ENCODE measurements at places on chromosomes 3 and 15.

DNA sequence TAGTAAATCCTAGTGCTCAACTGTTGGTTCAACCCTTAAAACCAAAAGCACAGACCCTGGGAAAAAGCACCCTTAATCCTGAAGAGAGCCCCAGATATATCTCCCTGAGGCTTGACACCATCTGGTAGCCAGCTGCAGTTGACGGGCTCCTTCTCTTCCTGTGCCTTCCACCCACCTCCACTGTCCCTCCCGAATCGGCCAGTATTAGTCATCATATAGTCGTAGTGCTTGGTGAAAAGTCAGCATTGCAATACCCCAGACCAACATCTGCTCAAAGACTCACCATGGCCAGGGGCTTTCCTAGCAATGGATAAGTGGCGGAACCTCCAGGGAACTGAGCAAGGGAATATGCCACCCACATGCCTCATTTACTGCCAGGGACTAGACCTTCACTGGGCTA is 125.6 kb upstream of the CRBN start:
- H3K36me3 ChIP-seq = peaks cover 10% of the 10 kb centered on the region
- H3K27me3 ChIP-seq = no peaks in the 10 kb centered on the region
- H3K27ac ChIP-seq = no peak overlapping the region

DNA sequence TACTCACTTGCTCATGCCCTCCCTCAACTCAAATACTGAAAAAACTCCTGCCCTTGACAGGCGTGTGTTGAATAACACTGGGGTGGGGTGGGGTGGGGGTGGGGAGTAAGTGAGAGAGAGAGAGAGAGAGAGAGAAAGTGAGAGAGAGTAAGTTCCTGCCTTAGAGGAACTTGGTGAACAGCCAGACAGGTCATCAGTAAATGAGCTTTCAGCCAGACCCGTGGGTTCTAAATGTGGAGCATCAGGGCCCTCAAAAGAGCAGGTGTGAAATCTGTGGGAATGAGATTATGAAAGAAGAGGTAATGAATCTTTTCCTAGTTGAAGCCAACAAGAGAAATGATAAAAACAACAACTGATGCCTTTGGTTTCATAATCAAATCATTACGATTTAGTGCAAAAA is 134.4 kb upstream of the FAM3D start:
- H3K27me3 ChIP-seq = peaks cover 4% of the 10 kb centered on the region
- H3K4me3 ChIP-seq = no peak overlapping the region
- no peaks in the 10 kb centered on the region for H3K4me1 ChIP-seq
- H3K27ac ChIP-seq = no peak overlapping the region
- DNase-seq = no peak
- H3K36me3 ChIP-seq = no peaks in the 10 kb centered on the region

DNA sequence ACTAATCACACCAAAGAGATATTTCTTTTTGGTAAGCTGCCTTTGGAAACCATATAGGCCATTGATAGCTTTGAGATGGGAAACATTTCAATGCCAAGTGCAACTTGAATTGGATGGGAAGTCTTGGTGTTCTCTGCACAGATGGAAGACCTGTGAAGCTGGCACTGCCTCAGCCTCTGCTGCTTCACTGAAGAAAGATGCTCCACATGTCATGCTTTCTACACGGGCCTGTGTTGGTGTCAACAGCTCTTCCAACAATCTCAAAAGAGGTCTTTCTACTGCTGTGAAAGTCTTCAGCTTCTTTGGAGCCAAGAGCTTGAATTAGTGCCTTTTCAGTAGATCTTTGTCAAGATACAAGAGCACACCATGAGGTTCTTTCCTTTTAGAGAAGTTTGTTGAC is 169.0 kb downstream of the SPATA16 start:
- H3K36me3 ChIP-seq = no peaks in the 10 kb centered on the region
- no peaks in the 10 kb centered on the region for H3K27me3 ChIP-seq
- H3K4me3 ChIP-seq = no peak overlapping the region
- no peak for DNase-seq
- H3K27ac ChIP-seq = no peak overlapping the region
- H3K4me1 ChIP-seq = no peaks in the 10 kb centered on the region

DNA sequence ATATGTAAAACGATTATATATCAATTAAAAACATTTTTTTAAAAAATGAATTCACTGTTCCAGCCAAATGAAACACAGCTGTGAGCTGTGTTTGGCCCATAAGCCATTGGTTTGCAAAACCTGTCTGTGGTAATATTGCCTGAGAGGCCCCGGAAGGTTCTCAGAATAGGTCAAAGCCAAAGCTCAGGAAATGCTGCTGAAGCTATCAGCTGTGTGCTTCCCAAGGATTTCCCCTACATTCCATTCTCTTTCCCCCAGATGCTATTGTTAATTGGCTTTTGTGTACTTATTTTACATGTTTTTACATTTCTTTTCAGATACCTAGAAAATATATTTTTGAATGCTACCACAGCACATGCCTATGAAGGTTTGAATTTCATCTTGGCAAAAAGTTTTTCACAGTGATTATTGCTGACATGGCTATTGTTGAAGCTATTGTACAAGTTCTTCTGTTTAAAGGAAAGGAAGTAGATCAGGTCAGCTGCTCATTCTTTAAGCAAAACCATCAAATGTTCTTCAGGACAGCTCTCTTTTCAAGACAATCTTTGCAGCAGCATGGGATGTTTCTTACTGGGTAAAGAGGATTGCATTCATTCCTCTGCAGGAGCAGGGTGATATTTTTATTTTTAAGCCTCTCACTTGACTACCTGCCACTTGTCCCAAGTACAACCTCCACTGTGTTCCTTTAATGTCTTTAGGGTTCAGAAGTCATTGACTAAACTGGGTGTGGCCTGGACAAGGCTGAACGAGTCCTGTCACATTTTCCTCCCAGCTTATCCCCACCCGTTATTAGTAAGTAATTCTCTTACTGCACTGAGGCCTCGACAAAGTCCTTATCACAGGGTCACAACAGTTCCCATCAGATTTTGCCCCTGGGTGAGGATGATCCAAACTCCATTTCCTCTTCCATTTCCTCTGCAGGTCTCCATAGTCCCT is 26.3 kb upstream of the BNC1 start:
- H3K4me3 ChIP-seq = peak overlapping the region; percentile 8
- no peaks in the 10 kb centered on the region for H3K27me3 ChIP-seq
- peak overlapping the region; percentile 70 for H3K27ac ChIP-seq
- peaks cover 38% of the 10 kb centered on the region for H3K4me1 ChIP-seq
- H3K36me3 ChIP-seq = no peaks in the 10 kb centered on the region

GRCh38 chr15:73856458-73857192 is 16.7 kb upstream of the TBC1D21 start:
- H3K36me3 ChIP-seq = no peaks in the 10 kb centered on the region
- H3K4me1 ChIP-seq = no peaks in the 10 kb centered on the region
- peaks cover 8% of the 10 kb centered on the region for H3K27me3 ChIP-seq
- no peak for DNase-seq
- H3K4me3 ChIP-seq = no peak overlapping the region
- no peak overlapping the region for H3K27ac ChIP-seq

DNA sequence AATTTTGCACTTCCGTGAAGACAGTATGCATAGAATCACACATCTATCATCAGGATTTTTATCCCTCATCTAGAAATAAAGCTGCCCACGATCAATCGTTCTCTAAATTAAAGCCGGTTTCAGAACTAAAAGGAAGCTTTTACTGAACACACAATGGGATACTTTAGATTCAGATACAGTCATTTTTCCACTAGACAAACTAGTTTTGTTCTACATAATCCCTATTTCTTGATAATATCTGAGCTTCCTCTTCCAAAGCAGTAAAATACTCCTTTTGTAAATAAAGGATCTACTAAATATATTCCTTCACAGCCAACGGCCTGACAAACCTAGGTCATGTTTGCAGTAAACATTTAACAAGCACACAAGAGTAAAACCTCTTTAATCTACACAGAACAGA is 2.0 kb upstream of the GANC start:
- H3K27me3 ChIP-seq = peaks cover 3% of the 10 kb centered on the region
- peaks cover 28% of the 10 kb centered on the region for H3K4me1 ChIP-seq
- H3K27ac ChIP-seq = no peak overlapping the region
- peaks cover 14% of the 10 kb centered on the region for H3K36me3 ChIP-seq
- no peak for DNase-seq

GRCh38 chr3:12302564-12302963 is 13.7 kb downstream of the PPARG start:
- DNase-seq = no peak
- H3K27ac ChIP-seq = no peak overlapping the region
- H3K27me3 ChIP-seq = no peaks in the 10 kb centered on the region
- no peaks in the 10 kb centered on the region for H3K4me1 ChIP-seq
- H3K36me3 ChIP-seq = no peaks in the 10 kb centered on the region

GRCh38 chr3:15420871-15421270 is 6.5 kb downstream of the METTL6 start:
- H3K36me3 ChIP-seq = peaks cover 6% of the 10 kb centered on the region
- DNase-seq = no peak
- peaks cover 6% of the 10 kb centered on the region for H3K4me1 ChIP-seq
- H3K27me3 ChIP-seq = no peaks in the 10 kb centered on the region
- no peak overlapping the region for H3K4me3 ChIP-seq

DNA sequence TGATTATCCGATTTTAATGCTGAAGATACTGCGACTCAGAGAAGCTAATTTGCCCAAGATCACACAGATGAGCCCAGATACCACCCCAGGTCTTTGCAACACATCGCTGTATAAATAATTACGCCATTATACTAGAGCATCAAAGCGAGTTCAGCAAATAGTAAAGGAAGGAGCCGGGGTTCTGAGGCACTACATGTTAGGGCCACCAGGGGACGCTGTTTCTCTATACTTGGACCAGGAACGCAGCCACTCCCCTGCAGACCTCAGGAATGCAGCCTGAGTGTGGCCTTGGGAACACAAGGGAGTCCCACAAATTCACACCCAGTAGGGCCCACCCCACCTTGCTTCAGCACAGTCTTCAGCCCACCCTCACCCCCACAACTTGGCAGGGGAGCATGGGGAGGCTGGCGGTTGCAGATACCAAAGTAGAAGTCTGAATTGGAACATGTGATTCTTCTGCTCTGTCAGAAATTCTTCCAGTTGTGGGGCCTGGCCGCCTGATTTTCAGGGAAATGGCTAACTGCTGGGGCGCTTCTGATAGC is 57.8 kb upstream of the RYK start:
- H3K4me1 ChIP-seq = peaks cover 26% of the 10 kb centered on the region
- peaks cover 2% of the 10 kb centered on the region for H3K27me3 ChIP-seq
- peak; percentile 81 for DNase-seq
- H3K4me3 ChIP-seq = no peak overlapping the region

DNA sequence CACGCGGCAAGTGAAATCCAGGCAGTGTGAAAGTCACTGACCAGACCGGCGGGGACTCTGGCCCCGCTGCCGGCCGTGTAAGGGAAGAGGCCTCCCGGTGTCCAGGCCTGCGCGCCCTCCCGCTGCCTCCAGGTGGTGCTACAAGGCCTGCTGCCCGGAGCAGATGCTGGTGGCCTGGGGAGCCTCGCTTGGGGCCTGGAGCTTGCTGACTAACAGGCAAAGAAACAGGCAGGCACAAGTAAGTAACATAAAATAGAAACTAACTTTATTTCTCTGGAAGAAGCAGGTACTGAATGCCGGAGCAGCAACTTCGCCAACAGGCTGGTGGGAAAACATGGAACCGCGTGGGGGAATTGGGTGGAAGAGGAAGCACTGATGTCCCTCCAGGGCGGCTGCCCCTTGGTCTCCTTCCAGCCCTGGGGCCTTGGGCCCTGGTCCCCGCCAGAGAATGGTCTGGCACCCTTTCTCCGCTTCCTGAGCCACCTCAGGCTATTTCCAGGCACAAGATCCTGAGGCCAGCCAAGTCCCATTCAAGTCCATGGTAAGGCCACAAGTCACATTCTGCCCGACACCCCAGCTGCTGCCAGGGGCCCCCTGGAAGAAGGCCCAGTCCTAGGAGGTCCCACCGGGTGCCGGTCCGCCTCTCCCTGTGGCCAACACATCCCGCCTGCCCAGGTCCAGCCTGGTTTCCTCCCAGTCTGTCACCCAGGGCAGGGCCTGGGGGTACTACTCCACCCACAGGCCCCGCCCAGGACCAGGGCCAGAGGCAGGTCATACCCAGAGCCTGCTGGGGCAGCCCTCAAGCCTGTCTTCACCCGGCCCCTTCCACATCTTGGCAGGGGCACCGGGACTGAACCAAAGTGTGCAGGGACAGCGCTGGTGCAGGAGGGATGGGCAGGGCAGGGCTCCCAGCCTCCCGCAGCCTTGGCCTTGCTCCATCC is 45.0 kb downstream of the TNK2 start:
- H3K27ac ChIP-seq = no peak overlapping the region
- H3K27me3 ChIP-seq = peaks cover 12% of the 10 kb centered on the region
- no peak overlapping the region for H3K4me3 ChIP-seq
- H3K36me3 ChIP-seq = peaks cover 18% of the 10 kb centered on the region
- H3K4me1 ChIP-seq = peaks cover 22% of the 10 kb centered on the region

GRCh38 chr3:131053043-131053859 is 26.6 kb downstream of the NEK11 start:
- peaks cover 4% of the 10 kb centered on the region for H3K4me1 ChIP-seq
- H3K27me3 ChIP-seq = no peaks in the 10 kb centered on the region
- no peak overlapping the region for H3K27ac ChIP-seq
- DNase-seq = no peak
- no peak overlapping the region for H3K4me3 ChIP-seq

GRCh38 chr15:69885173-69885955 is 212.4 kb downstream of the TLE3 start:
- no peaks in the 10 kb centered on the region for H3K4me1 ChIP-seq
- DNase-seq = no peak
- H3K4me3 ChIP-seq = no peak overlapping the region
- peaks cover 2% of the 10 kb centered on the region for H3K27me3 ChIP-seq
- no peak overlapping the region for H3K27ac ChIP-seq

GRCh38 chr3:183583331-183584245 is 28.1 kb upstream of the KLHL6 start:
- no peak overlapping the region for H3K4me3 ChIP-seq
- peaks cover 4% of the 10 kb centered on the region for H3K36me3 ChIP-seq

DNA sequence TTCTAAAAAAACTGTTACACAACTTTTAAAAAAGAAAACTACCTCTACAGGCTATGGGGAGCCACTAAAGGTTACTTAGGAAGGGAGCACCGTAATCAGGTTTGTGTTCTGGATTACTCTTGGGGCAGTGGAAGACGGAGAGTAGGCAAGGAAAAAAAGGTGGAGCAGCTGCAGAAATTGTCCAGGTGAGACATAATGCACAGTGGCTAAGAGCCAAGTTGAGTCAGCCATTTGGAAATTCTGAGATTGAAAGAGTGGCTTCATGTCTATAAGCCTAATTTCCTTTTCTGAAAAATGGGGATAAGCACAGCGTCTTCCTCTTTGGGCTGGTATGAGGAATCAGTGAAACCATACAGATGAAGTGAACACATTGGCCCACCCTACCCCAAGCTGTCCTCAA is 195.2 kb downstream of the CADPS start:
- H3K4me3 ChIP-seq = no peak overlapping the region
- no peak for DNase-seq
- H3K27me3 ChIP-seq = no peaks in the 10 kb centered on the region
- H3K36me3 ChIP-seq = no peaks in the 10 kb centered on the region

GRCh38 chr3:83033133-83033532 is 1271.7 kb upstream of the GBE1 start:
- no peaks in the 10 kb centered on the region for H3K36me3 ChIP-seq
- no peak overlapping the region for H3K4me3 ChIP-seq
- no peak for DNase-seq
- no peaks in the 10 kb centered on the region for H3K4me1 ChIP-seq
- H3K27ac ChIP-seq = no peak overlapping the region
- H3K27me3 ChIP-seq = no peaks in the 10 kb centered on the region

All from endothelial cell (in vitro differentiated cells).